Stimulated activated CD4-positive, alpha-beta T cell treated with anti-CD3 and anti-CD28 coated beads, Interleukin-1b, Interleukin-23, amount 100 ng/mL, for 4 hours (primary cell): ENCODE measurements at places on chromosomes 2 and 18.

DNA sequence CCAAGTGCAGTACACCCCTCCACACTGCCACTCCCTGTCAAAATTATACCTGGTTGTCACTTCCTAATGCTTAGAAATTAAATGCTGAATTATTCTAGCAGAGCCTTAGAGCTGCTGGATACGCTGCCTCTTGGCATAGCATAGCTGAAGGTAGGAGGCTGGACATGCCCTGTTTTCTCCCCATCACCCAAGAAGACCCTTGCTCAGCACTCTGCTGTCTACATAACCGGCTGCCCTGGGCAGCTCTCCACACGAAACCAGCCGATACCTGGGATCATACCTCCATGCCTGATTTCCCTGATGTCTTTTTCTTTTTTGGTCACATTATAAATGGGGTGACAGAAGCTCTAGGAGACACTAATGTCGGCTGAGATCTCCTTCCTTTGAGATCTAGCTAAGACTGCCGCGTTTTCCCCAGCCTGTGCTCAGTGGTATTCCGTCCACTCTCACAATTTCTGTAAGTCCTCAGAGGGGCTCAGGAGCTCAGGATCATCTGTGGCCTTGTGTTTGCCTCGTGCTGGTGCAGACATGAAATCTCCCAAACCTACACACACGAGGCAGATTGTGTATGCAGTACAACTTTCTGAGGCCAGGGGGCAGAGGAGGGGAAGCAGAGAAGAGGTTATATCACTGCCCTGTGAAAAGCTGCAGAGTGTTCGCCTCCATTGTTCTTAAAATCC, 13.5 kb upstream of the ZAP70 start:
- DNase-seq, result peak; percentile 48

- DNase-seq, result no peak
Measured at GRCh38 chr2:16537347-16537746, 128.3 kb downstream of the CYRIA start.

DNA sequence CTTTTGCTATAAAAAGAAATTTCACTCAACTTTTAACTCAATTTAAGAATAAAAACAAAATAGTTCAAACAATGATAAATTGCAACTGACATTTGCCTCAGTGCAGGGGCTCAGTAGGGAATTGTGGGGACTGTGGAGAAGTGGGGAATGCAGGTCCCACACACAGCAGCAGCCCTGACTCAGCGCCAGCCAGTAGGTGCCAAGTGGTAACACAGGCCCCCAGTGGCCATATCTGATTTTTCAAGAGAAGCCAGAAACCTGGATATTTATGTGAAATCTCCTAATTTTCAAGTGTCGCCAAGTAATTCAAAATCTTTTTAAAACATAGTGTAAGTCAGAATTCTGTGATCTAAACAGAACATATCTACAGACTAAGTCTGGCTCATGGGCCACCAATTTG, 186.3 kb downstream of the EN1 start:
- DNase-seq, result no peak

GRCh38 chr2:120865656-120866055, 130.0 kb downstream of the GLI2 start:
- DNase-seq, result no peak

GRCh38 chr2:162123806-162124758, 28.0 kb downstream of the GCG start:
- DNase-seq, result peak; percentile 18

- DNase-seq, result no peak
Measured at GRCh38 chr2:224160917-224161316, 121.8 kb upstream of the SERPINE2 start.

DNA sequence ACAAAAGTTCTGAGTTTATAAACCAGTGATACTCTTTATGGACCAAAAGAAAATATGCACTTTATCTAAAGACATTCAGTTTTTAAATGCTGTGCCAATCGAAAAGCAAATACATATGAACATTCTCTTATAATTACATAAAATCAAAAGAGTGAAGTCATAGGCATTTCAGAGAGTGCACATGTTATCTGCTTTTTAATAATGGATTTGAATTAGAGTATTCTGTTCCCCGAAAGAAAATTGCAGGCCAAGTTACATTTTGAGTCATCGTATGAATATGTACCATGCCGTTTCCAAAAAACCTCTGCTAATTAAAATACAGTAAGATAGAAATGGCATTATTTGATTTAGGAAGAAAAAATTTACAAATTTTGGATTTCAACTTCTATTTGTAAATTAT, 565.7 kb downstream of the ZEB2 start:
- DNase-seq, result no peak

DNA sequence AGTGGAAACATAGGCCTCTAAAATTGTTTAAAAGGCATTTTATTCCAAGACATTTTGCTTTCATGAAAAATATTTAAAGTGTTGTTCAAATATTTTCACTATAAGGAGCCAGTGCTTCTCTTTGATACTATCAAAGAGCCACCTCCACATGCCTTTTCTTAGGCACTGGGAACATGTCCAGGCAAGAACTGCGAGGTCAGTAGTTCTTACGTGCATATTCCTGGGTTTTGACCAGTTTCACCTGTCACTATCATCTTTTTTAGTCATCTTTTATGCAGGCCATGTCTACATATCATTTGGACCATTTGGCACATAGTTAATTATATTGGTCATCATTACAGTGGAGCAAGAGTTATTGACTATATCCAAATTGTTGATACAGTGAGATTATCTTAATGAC, 195.3 kb downstream of the CCDC85A start:
- no peak for DNase-seq

GRCh38 chr18:61941948-61942471, 49.2 kb upstream of the RNF152 start:
- DNase-seq, result no peak

- DNase-seq, result no peak
Measured at GRCh38 chr2:98412751-98413458, 31.8 kb upstream of the INPP4A start.

- no peak for DNase-seq
Measured at GRCh38 chr2:241564596-241565410, 6.3 kb downstream of the BOK start.

DNA sequence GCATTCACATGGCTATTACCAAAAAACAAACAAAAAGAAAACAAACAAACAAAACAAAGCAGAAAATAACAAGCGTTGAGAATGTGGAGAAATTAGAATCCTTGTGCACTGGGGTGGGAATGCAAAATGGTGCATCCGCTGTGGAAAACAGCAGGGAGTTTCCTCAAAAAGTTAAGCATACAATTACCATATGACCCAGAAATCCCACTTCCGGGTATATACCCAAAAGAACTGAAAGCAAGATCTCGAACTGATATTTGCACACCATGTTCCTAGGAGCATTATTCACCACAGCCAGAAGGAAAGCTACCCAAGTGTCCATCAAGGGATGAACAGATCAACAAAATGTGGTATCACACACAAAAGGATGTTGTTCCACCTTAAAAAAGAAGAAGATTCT, 17.9 kb upstream of the TEX51 start:
- no peak for DNase-seq

GRCh38 chr18:74429096-74429495, 28.0 kb downstream of the DIPK1C start:
- no peak for DNase-seq

- no peak for DNase-seq
Measured at GRCh38 chr18:36459203-36459602, 161.7 kb downstream of the FHOD3 start.

- DNase-seq, result no peak
Measured at GRCh38 chr2:101893681-101894381, 97.9 kb upstream of the IL1R2 start.

DNA sequence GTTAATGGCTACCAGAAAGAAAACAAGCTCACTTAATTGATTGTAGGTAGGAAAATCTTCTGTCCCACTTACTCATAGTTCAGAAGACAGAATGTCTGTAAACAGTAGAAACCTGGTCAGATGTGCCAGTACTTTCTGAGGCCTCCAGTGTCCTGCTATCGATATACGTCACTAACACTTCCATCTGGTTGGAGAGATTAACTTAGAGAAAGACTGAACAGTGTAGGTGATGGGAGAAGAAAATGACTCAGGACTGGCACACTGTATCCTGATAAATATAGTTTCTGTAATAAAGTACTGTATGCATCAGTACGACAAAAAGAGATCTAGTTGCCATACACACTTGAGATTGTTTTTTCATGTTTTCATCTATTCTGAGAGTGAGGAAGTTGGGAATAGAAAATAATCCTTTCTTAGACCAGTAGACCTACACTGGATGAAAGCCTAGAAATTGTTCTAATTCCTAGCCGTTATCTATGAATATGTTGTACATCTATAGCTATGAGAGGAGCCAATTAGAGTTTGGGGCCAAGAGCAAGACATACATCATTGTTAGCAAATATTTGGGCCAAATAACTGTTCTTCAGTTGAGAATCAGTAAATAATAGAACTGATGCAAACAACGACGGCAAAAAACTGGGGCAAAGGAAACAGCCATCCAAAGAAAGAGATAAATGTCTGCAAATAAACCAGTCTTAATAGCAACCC, 105.9 kb downstream of the NAT8 start:
- DNase-seq, result no peak

DNA sequence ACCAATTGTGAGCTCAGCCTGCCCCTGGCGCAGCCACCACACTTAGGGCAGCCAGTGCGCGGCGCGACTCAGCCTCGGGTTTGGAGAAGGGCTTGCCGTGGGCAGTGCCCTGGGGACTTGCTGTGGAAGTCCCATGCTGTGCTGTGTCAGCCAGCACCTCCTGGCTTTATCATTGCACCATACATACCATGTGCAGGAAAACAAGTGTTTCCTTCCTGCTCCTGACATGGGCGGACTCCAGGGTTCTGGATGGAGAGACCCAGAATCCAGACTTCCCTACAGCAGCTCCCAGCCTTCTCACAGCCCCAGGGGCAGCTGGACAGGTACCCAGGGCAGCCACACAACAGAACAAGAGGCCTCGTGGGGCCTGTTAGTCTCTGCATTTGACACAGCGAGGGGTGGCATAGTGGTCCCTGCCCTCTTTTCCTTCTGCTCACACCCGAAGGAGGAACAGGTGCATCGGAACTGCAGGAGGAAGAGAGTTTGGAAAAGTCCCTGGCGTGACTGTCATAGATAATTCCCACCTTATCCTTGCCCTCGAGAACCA, 54.2 kb downstream of the SDC1 start:
- no peak for DNase-seq

DNA sequence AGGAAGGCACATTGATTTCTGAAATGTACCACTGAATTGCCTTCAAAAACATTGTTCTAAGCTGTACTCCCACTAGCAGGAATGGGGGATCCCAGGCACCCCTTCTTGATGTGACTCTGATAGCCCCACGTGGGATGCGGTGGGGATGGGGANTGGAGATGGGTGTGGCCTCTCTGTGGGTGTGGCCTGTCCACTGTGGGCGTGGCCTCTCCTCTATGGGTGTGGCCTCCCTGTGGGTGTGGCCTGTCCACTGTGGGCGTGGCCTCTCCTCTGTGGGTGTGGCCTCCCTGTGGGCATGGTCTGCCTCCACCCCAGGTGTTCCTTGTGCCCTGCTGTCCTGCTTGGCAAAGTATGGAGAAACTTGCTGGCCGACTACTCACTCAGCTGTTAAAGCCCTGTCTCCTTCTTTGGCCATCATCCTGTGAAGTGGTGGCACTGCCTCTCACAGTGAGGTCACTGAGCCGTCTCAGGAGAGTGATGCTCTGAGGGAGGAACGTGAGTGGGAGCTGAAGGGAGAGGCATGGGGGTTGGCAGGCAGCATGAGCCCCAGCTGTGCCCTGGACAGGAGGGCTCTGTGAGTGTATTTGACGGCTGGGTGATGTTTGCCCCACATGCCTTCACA, 6.7 kb upstream of the PARD6G start:
- DNase-seq, result no peak

- DNase-seq, result no peak
Measured at GRCh38 chr18:13982126-13982525, 66.8 kb upstream of the MC2R start.

DNA sequence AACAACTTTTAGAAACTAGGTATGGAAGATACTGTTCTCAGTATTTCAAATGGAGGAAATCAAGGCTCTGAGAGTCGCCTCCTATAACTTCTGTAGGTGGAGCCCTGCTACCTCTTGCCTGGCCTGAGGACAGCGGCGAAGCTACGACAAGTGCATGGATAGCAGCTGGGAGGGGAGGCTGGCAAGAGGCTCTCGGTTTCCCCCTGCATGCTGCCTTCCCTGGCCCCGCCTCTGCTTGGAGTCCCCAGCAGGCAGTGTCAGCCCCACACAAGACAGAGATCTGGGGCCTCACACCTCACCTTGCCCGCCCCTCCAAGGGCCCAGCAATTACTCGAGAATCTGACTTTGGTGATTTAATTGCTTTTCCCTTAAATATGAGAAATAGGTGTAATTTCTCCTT, 107.6 kb upstream of the POU3F3 start:
- no peak for DNase-seq

DNA sequence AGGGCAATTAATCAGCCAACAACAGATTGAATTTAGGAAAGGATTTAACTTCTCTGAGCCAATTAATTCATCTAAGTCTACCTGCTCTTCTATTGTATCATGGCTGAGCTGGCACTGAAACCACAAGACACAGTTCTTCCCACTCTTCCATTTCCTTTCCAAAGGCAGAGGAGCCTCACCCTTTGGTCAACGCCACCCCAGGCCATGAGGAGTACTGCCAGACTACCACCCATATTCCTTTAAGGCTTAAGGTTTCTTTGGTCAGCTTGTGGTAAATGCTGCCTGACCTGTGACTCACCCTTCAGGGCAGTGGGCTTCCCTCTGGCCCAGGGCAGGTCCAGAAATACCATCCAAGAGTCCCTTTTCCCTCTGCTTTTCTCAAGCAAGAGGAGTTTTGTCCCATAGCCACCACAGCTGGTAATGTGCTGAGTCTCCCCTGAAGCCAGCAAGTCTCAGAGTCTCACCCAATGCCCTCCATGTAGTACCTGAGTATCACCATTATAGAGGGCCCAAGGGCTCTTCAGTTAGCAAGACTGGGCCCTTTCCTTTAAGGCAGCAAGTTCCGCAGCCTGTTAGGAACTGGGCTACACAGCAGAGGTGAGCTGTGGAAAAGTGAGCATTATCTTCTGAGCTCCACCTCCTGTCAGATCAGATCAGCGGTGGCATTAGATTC, 900.5 kb upstream of the CRIM1 start:
- DNase-seq, result no peak

GRCh38 chr2:42430188-42430587, 63.6 kb downstream of the KCNG3 start:
- no peak for DNase-seq

GRCh38 chr18:31489311-31489710, 8.7 kb upstream of the DSG2 start:
- no peak for DNase-seq

- no peak for DNase-seq
Measured at GRCh38 chr18:46257366-46257765, 153.2 kb downstream of the HAUS1 start.
